Vagina (tissue), 2 donors: ENCODE measurements at places on chromosomes 11 and 22.

GRCh38 chr22:24322522-24322921 is 51.9 kb downstream of the SPECC1L start:
- peaks cover 36% of the 10 kb centered on the region for H3K36me3 ChIP-seq
- no peak for DNase-seq
- peaks cover 24% of the 10 kb centered on the region for H3K4me1 ChIP-seq

DNA sequence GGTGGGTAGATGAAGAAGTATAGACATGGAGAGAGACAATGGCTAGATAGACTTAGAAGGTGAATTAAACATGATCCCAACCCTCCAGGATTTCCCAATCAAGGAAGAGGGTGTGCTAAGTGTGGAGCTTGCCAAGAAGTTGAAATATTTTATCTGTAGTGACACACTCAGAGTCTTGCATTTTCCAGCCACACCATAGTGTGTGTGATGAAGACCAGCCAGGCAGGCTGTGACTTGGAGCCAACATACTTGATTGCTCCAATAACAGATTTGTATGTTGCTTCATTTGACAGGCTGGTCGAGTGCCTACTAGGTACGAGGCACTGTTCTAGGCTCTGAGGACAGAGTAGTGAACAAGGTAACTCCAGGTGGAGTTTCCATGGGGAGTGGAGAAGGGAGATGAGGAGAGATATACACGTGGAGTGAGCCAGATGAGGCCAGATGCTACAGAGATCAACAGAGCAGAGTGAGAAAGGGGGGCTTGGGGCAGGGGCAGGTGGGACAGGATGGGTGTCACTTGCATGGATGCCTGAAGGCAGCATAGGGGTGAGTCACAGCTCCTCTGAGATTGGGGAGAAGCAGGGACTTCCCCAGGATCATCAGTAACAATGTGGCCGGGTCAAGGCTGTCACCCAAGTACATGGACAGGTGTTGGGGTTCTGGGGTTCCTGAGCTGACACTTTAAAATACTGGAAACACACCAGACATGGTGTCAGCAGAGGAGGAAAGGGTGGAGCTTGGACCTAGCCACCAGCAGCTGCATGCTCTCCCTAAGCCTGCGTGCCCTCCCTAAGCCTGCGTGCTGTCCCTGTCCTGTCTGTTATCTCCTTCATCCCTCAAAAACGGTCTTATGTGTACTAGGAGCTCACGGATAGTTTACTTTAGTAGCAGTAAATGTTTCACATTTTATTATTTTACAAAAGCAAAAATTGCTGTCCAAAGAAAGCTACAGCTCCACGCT is 23.6 kb downstream of the PDGFB start:
- H3K4me1 ChIP-seq: no peaks in the 10 kb centered on the region
- no peaks in the 10 kb centered on the region for H3K27me3 ChIP-seq
- H3K4me3 ChIP-seq: no peak overlapping the region
- no peak overlapping the region for H3K27ac ChIP-seq
- no peak for DNase-seq

DNA sequence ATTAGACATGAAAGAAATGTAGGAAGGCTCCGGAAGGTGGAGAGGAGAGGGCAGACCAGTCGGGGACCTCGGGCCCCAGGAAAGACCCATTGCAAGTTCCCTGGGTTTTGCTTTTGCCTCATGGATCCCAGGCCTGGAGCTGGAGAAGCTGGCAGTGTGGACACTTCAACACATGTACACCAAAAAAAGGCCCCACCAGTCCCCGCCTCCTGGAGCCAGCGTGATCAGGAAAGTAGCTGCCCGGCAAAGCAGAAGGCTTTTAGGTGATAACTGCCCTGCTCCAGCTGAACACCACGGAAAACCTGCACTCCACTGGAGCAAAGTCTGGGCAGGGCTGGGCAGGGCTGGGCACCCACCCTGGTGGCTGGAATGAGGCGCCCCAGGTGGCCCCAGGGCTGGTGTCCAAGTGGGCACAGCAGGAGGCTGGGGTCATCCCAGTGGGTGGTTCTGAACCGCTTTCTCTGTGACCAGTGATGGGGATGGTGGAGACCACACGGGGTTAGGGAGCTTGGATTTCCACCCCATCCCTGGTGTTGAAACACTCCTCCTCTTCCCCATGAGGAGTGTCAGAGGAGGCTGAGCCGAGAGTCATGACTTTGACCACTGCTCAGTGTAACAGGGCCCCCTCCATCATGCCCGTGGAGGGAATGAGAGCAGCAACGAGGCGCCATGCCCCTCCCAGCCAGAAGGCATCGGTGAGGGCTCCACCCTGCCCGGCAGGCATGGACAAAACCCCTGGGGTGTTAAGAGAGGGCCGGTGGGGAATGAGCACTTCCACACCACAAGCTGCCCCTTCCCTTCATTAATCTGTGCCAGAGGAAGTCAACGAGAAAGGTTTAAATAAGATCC is 16.9 kb upstream of the MUC5AC start:
- no peaks in the 10 kb centered on the region for H3K27me3 ChIP-seq
- H3K4me1 ChIP-seq: no peaks in the 10 kb centered on the region
- no peak overlapping the region for H3K27ac ChIP-seq
- no peaks in the 10 kb centered on the region for H3K36me3 ChIP-seq
- DNase-seq: no peak

- H3K4me1 ChIP-seq: no peaks in the 10 kb centered on the region
- H3K36me3 ChIP-seq: no peaks in the 10 kb centered on the region
- H3K27ac ChIP-seq: no peak overlapping the region
- H3K4me3 ChIP-seq: no peak overlapping the region
- H3K27me3 ChIP-seq: no peaks in the 10 kb centered on the region
- DNase-seq: no peak
Measured at GRCh38 chr11:39239553-39239952, 2219.9 kb downstream of the LRRC4C start.

DNA sequence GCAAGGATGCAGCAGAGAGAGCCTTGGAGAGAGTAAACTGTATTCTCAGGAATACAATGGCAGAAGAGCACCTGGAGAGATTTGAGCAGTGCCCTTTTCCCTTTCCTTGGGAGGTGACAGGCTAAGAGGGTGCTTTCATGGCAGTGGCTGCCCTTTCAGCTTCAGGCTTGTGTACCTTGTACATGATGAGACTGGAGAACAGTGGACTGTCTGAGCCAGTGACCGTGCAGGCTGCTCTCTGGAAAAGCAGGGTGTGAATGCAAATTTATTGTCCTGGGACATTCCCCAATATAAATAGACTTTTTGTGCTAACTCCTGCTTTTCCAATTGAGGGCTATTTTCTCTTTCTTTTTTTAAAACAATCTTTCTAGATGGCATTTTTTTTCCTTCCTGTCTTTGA is 99.3 kb downstream of the TRIM44 start:
- peaks cover 11% of the 10 kb centered on the region for H3K4me1 ChIP-seq
- H3K27ac ChIP-seq: no peak overlapping the region
- no peaks in the 10 kb centered on the region for H3K27me3 ChIP-seq
- H3K4me3 ChIP-seq: no peak overlapping the region

GRCh38 chr11:98180921-98181320 is 839.8 kb upstream of the CNTN5 start:
- H3K27ac ChIP-seq: no peak overlapping the region
- no peak overlapping the region for H3K4me3 ChIP-seq
- no peaks in the 10 kb centered on the region for H3K36me3 ChIP-seq
- no peak for DNase-seq

DNA sequence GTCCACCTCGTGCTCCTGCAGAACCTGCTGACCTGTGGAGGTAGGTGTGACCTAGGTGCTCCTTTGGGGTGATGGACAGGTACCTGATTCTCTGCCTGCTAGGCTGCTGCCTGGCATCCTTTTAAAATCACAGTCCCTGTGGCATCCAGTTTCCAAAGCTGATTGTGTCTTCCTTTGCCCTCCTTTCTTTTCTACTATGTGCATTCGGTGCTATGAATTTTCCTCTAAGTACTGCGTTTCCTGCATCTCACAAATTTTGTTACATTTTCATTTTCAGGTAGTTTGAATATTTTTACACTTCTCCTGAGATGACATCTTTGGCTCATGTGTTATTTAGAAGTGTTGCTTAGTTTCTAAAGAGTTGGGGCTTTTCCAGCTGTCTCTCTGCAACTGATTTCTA is 30.9 kb upstream of the PPP6R3 start:
- no peaks in the 10 kb centered on the region for H3K36me3 ChIP-seq
- no peaks in the 10 kb centered on the region for H3K27me3 ChIP-seq
- H3K4me1 ChIP-seq: no peaks in the 10 kb centered on the region
- DNase-seq: no peak
- no peak overlapping the region for H3K27ac ChIP-seq

DNA sequence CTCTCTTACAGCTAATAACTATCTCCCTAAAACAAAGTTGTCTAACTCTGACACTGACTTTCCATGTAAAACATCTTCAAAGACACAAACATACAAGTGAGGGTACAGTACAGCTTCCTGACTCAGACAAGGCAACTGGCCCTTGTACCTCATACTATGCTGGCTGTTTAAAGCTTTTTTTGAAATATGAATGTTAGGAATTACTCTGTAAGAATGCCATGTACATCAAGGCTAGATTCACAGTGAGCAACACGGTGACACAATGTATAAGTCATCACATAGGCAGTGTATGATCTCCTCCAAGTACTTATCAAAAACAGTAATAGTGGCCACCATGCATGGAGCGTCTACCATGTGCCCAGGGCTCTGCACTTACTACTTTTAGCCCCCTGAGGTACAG is 28.6 kb downstream of the ALG8 start:
- no peak overlapping the region for H3K27ac ChIP-seq
- no peak for DNase-seq
- no peak overlapping the region for H3K4me3 ChIP-seq

DNA sequence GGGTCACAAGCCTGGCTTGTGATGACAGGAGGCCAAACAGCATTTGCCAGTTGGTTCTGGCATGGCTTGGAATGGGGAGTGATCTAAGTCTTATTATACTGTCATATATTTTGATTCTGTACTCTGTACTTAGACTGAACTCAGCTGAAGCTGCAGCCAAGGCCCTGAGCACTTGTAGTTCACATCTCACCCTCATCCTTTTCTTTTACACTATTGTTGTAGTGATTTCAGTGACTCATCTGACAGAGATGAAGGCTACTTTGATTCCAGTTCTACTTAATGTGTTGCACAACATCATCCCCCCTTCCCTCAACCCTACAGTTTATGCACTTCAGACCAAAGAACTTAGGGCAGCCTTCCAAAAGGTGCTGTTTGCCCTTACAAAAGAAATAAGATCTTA is 843 bp downstream of the OR56B1 start:
- no peak for DNase-seq
- no peak overlapping the region for H3K4me3 ChIP-seq
- no peaks in the 10 kb centered on the region for H3K27me3 ChIP-seq
- H3K4me1 ChIP-seq: no peaks in the 10 kb centered on the region
- H3K27ac ChIP-seq: no peak overlapping the region

DNA sequence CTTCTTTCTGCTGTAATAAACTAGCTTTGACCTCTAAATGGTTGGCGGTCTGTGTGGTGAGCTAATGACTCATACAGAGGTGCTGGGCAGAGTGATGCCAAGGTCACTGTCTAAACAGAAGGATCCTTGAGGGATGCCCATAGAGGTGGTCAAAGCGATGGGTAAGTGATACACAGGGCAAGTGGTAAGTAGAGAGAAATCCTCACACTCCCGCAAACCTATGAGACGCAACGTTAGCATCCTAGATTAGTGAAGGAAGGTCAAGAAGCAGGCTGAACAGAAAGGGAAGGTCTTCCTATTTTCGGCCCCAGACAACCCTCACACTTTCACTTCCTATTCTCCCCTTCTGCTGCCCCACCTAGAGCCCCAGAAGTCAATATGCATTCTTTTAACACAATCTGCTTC is 65.6 kb upstream of the SESN3 start:
- no peaks in the 10 kb centered on the region for H3K4me1 ChIP-seq
- no peaks in the 10 kb centered on the region for H3K27me3 ChIP-seq
- DNase-seq: no peak
- H3K27ac ChIP-seq: no peak overlapping the region

DNA sequence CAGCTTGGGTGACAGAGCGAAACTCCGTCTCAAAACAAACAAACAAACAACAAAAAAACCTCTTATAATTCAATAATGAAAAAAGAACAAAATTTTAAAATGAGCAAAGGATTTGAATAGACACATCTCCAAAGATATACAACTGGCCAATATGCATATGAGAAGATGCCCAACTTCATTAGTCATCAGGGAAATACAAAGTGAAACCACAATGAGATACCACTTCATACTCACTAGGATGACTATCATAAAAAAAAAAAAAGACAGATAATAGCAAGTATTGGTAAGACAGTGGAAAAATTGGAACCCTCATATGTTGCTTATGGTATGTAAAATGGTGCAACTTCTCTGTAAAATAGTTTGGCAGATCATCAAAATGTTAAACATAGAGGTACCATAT is 28.7 kb upstream of the BARX2 start:
- DNase-seq: no peak
- H3K27ac ChIP-seq: no peak overlapping the region
- H3K4me1 ChIP-seq: no peaks in the 10 kb centered on the region
- no peaks in the 10 kb centered on the region for H3K27me3 ChIP-seq
- H3K4me3 ChIP-seq: no peak overlapping the region
- no peaks in the 10 kb centered on the region for H3K36me3 ChIP-seq

DNA sequence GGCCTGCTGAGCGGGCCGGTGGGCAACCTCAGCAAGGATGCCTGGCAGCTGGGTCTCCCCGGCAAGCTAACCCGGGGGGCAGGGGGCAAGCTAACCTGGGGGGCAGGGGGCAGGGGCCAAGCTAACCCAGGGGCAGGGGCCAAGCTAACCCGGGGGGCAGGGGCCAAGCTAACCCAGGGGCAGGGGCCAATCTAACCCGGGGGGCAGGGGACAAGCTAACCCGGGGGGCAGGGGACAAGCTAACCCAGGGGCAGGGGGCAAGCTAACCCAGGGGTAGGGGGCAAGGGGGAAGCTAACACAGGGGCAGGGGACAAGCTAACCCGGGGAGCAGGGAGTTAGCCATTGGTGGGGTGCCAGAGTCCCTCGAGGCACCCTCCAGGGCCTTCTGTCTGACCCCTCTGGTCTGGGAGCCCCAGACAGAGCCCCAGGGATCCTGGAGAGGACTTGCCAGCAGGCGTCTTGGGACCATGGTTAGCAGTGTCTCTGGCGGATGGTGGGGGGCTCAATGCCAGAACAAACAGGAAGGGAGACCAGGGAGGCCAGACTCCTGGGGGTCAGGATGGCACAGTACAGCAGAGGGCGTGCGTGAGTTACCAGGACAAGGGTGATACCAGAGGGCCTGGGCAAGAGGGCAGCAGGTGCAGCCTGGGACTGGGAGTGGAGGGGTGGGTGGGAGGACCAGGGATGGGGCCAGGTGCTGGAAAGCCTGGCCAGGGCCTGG is 16.1 kb downstream of the IGF2 start:
- no peak for DNase-seq
- no peaks in the 10 kb centered on the region for H3K4me1 ChIP-seq
- no peak overlapping the region for H3K4me3 ChIP-seq
- H3K36me3 ChIP-seq: no peaks in the 10 kb centered on the region

GRCh38 chr22:16965083-16965482 is 42.9 kb downstream of the GAB4 start:
- H3K4me3 ChIP-seq: no peak overlapping the region
- no peaks in the 10 kb centered on the region for H3K27me3 ChIP-seq
- DNase-seq: peak; percentile 42
- H3K4me1 ChIP-seq: no peaks in the 10 kb centered on the region
- H3K36me3 ChIP-seq: no peaks in the 10 kb centered on the region
